ENCODE measurements at places on chromosomes 3 and 15. TPM values are rescaled to one million over a fixed set of nuclear protein-coding genes. Genes with fewer than 3 reads are reported as not detected.

ZNF774 gene
- polyA plus RNA-seq, result 0.82 TPM

COL6A5 gene
- 0.05 TPM for polyA plus RNA-seq

DNA sequence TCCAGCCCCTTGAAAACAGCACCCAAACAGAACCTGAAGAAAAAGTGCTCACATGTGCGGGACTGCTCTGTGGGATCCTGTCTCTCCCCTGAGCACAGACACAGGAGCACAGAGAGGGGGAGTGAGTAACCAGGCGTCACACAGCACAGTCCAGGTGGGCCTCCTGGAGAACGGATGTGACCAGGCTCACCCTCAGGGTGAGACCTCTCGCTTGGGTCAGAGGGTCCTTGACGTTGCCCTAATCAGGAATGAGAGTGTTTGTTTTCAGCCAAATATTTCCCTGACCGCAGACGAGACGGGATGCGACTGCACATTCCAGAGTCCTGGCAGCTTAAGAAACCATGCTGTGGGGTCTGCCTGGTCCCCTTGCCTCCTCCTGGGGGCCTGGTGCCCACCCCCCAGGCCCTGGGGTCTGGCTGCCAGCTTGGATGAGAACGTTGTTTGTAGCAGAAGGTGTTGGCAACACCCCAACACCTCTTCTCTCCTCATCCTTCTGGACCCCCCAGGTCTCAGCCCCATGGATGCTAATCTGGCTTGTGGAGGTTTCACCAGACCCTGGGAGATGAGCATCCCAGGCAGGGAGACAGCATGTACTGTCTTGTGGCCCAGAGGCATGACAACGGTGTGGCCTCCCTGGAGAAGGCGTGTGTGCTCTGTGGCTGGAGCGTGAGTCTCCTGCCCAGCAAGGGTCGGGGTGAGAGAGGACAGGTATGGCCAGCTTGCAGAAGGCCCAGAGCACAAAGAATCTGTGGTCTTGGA is 42.1 kb upstream of the SLC6A6 start:
- DNase-seq, result no peak

CP gene
- polyA plus RNA-seq, result 0.32 TPM

MGLL gene
- 0.05 TPM for polyA plus RNA-seq

MST1R gene
- 7.6 TPM for polyA plus RNA-seq

- DNase-seq, result no peak
Observed at GRCh38 chr3:143294188-143294587, 174.6 kb downstream of the CHST2 start.

CCR2 gene
- not detected for polyA plus RNA-seq

DNA sequence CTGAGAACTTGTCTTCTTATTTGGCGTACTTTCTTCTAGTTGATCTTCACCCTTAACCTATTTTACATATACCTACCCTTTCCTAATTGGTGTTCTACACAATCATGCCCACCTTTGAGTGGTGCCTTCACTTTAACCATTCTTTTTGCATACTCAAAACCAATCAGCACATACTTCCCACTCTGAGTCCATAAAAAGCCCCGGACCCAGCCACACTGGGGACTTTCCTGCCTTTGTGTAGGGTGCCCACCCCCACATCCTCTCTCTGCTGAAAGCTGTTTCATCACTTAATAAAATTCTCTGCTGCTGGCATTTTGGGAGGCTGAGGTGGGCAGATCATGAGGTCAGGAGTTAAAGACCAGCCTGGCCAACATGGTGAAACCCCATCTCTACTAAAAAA is 15.9 kb upstream of the CHST2 start:
- DNase-seq, result no peak

- DNase-seq, result no peak
Observed at GRCh38 chr15:38038659-38039442, 104.4 kb downstream of the TMCO5A start.

- DNase-seq, result no peak
Observed at GRCh38 chr3:16468002-16468335, 45.5 kb downstream of the RFTN1 start.

DNA sequence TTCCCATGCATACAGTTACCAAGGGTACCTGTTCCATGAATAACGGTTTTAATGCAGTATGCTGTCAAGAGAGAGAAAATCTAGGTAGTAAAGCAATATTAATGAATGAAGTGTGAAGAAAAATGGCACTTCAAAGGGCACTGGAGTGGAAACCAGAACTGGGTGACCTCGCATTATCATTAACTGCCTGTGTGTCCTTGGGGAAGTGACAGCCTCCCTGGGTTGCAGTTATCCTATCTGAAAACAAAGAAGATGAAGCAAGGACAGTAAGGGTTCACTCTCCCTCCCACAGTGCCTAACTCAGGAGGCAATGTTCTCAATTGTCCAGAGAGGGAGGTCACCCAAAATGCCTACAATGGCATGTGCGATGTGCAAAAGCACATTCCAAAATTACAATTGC is 15.1 kb downstream of the MTHFS start:
- no peak for DNase-seq

DNA sequence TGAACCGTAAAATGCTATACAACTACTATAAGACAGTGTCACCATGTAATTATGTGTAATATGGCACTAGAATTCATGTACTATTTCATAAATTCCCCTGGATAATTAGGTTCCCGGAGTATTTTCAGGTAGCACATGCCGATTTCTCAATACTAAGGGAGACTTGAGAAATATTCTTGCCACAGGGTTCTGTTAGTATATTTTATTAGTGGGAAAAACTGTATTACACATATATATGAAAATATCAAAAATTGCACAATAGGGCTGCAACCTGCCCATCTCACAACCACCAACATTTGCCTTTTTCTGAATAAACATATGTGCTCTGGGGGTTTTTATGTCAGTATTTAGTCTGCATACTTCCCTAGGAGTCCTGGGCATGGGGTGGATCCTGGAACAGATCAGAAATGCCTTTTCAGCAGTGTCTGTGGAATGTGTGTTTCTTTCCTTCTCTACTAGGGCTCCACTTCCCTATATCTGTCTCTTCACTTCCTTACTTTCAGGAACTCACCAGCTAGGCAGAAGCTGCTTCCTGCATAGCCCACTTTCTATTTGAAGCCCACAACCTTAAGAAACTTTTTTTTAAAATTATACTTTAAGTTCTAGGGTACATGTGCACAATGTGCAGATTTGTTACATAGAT is 87.5 kb downstream of the RPL39L start:
- no peak for DNase-seq

- no peak for DNase-seq
Observed at GRCh38 chr3:52551118-52551517, 14.7 kb downstream of the UQCC5 start.

NEK11 gene
- 0.28 TPM for polyA plus RNA-seq

- no peak for DNase-seq
Observed at GRCh38 chr3:171979081-171979480, 60.3 kb upstream of the FNDC3B start.

- no peak for DNase-seq
Observed at GRCh38 chr3:153295901-153296300, 133.9 kb downstream of the RAP2B start.

DNA sequence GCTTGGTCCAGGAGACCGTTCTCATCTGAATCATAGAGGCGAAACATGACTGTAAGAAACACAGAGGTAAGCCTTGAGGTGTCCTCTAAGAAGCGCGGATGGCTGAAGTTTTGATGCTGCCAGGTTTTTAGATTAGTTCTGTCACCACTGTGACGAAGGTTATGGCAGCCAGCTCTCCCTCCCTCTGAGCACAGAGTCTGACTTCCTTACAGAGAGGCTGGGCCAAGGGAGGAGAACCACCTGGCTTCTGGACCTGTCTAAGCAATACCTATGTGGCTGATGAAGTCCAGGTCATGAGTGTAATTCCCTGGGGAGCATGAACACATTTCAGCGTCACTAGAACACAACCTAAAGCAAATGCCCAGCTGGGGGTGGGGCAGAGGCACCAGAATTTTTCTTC is 77.4 kb downstream of the DGKG start:
- no peak for DNase-seq

DNA sequence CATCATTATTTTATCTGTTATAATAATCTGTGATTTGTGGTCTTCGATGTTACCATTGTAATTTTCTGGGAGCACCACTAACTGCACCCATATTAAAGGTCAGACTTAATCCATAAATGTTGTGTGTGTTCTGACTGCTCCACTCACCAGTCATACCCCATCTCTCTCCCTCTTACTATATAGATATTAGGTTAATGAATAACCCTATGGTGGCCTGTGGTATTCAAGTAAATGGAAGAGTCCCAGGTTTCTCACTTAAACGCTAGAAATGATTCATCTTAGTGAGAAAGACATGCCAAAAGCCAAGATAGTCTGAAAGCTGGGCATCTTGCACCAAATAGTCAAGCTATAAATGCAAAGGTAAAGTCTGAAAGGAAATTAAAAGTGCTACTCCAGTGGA is 1358.5 kb downstream of the ROBO2 start:
- DNase-seq, result no peak

DNASE1L3 gene
- not detected for polyA plus RNA-seq

CDV3 gene
- polyA plus RNA-seq, result 29.4 TPM

- DNase-seq, result no peak
Observed at GRCh38 chr15:41949401-41950126, 22.8 kb downstream of the EHD4 start.

GRCh38 chr3:194212161-194212844 is 76.4 kb downstream of the HES1 start:
- no peak for DNase-seq

BLOC1S6 gene
- polyA plus RNA-seq, result 4.5 TPM

DNA sequence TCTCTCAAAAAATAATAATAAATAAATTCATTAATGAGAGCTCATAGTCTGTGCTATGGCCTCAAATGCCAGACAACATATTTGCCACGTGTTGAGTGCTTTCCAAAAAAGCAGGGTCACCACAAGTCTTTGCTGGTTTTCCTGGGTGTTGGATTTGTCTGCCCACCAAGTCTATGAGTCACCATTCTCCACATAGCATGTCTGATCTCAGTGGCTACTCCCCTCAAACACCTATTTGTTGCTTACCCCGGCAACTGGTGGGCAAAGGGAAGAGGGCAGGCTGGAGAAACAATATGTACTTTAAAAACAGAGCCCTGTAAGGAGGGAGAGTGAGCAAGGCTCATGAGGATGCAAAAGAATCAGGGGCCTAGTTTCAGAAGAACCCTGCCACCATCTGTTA is 120.0 kb upstream of the ARRDC4 start:
- no peak for DNase-seq

NCEH1 gene
- polyA plus RNA-seq, result 1.4 TPM

DNA sequence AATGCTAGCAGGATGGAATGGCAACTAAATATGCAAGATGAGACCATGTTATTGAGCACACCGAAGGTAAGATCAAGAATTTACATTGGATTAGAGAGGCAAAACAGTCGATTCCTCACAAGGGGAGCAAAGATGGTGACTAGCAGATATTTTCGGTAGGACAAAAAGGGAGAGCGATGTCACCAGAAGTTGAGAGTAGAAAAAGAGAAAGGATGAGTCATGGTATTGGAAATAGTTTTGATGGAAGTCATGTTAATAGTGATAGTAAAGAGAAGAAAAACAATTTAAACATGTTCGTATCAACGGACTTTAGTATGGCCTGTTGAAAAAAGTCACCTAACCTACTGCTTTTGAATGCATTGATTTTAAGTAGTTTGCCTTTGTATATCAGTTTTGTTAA is 55.0 kb downstream of the UBE2E2 start:
- no peak for DNase-seq

SPTSSB gene
- 52.5 TPM for polyA plus RNA-seq

DNA sequence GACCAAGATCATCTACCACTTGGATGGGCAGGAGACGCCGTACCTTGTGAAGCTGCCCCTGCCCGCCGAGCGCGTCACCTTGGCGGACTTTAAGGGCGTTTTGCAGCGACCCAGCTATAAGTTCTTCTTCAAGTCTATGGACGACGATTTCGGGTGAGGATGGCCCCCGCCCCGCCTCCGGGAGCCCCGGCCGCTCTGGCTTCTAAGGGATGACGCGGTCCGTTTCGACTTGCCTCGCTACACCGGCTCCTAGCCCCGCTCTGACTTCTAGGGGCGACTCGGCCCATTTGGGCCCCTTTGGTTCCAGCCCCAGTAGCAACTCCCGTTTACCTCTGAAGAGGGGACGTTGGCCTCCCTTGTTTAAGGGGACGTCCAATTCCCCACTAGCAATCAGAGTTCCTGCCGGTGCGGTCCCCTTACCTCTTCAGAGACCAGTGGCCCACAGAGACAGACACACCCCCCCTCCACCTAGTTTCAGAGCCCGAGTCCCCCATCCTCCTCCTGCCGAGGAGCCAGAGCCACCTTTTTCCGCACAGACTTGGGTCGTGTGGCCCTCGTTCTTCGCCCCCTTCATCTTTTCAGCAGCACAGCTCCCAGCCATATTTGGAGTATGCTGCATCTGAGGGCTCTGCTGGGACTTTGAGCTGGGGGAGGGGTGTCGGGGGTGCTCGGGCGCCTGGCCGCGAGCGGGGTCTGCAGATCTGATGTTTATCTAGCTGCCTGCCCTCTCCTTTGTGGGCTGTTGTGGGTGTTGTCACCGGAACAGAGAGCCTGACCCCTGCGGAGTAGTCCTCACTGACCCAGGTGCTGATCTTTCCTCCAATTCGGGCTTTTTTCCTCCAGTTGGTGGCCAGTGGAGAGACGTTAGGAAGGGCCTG is 706 bp downstream of the DVL3 start:
- DNase-seq, result peak; percentile 69

Data from H1 (cell line).